ENCODE measurements at places on chromosomes 2 and 18.

DNA sequence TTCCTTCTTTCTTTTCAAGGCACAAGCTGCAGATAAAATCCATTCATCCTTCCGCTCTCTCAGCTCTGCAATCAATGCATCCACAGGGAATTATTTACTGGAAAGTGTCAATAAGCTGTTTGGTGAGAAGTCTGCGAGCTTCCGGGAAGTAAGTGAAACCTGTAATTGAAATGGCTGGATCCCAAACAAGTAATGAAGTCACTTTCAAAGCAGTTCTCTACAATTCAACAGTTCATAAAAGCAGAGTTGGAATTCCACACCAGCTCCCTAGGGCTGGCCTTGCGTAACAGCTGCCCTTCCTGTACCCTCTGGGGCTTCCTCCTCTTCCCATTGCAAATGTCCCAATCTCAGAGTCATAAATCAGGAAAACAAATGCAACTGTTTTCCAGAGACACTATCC, 9.6 kb downstream of the SERPINB2 start:
- DNase-seq, result peak; percentile 56

- DNase-seq, result peak; percentile 44
These were observed 52.1 kb downstream of the NCK2 start for GRCh38 chr2:105796791-105797190.

- no peak for DNase-seq
These were observed 32.1 kb downstream of the EPAS1 start for GRCh38 chr2:46329340-46329739.

GRCh38 chr2:129722306-129723019, 257.0 kb upstream of the RAB6C start:
- no peak for DNase-seq

- no peak for DNase-seq
These were observed 62.6 kb upstream of the PSMD14 start for GRCh38 chr2:161245671-161246070.

DNA sequence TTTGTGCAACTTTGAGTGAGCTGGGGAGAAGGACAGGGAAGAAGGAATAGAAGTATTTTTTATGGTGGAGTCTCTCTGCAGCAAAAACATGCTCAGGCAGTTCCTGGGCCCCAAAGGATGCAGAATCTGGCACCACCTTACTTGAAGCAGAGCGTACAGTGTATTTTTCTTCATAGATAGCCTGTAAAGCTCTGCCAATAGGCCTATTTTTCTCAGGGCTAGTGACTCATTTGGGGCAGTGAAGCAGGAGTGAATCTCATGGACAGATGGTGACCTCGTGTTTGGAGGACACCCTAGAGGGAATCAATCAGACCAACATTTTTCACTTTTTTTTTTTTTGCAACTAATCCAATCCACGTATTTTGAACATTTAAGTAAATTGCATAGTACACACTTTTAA, 268.1 kb upstream of the CXCR4 start:
- no peak for DNase-seq

- DNase-seq, result peak; percentile 32
These were observed 14.9 kb upstream of the FAP start for GRCh38 chr2:162258169-162258568.

GRCh38 chr2:16615687-16616615, 49.7 kb downstream of the CYRIA start:
- no peak for DNase-seq

GRCh38 chr2:106011380-106011779, 182.7 kb downstream of the UXS1 start:
- no peak for DNase-seq

GRCh38 chr2:221958224-221958623, 340.6 kb downstream of the PAX3 start:
- DNase-seq, result no peak

GRCh38 chr2:11482473-11483035, 16.6 kb upstream of the E2F6 start:
- no peak for DNase-seq

DNA sequence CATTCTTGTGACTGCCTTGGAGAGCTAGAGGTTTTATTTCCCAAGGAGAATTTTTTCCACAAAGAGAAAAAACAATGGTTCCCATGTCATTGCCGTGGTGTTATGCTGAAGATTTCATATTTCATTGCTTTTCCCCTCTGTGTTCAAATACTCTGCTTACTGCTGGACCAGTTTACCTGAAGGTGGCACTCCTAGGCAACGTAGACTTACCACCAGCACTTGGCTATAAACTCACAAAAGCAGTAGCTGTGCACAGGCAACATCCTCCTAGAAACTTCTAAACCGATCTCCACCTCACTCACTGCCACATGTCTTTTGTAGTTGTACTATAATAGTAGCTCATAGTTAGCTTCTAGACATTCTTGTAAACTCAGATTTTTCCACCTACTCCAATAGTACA, 1319.7 kb upstream of the CRIM1 start:
- DNase-seq, result no peak

GRCh38 chr2:120860579-120860922, 124.9 kb downstream of the GLI2 start:
- DNase-seq, result no peak

DNA sequence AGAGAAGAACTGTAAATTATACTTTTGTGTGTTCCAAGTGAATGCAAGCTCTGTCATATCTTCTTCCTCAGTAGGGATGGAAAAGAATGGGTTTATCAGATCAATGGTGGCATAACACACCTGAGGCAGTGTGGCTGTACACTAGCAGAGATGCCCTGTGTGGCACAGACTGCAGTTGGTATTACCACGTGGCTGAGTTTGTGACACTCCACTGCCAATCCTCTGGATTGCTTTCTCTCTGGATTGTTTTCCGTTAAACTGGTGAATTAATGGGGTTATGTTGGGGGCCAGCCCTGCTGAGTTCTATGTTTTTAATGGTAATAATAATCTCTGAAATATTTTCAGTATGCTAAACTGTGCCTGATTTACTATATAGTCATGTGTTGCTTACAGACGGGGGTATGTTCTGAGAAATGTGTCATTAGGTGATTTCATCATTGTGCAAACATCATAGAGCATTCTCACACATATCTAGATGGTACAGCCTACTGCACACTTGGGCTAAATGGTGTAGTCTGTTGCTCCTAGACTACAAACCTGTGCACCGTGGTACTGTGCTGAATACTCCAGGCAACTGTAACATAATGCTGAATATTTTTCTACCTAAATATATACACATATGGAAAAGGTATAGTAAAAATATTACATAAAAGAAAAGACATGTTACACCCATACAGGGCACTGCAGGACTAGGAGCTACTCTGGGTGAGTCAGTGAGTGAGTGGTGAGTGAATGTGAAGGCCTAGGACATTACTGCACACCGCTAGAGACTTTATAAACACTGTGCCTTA, 84.7 kb upstream of the ST6GAL2 start:
- peak; percentile 77 for DNase-seq

GRCh38 chr2:1750933-1751766, 6.8 kb upstream of the PXDN start:
- peak; percentile 90 for DNase-seq

GRCh38 chr2:38533757-38534545, 68.8 kb downstream of the HNRNPLL start:
- DNase-seq, result no peak

DNA sequence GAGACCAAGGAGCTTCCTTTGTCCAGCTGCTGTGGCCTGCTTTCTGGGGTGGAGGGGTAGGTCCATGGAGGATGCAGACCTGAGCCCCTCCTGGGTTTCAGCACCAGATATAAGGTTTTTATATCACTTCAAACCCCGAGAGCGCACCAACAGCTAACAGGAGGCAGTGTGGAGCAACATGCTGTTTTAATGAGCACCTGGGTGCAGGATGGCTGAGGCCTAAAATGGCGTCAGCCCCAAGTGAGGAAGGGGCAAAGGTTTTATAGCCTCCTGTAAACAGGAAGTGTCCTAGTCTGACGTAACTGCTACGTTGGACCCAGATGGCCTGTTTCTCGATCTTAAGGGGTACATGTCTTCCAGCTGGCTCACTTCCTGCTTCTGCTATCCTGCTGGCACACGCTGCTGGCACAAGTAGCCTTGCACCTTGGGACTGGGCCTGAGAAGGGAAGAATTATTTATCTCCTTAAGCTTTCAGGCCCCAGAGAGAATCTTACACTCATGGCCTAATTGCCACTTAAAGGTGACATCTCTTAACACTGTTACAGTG, 11.4 kb upstream of the REG1B start:
- no peak for DNase-seq

GRCh38 chr2:104856973-104857261, 3.0 kb downstream of the POU3F3 start:
- DNase-seq, result no peak

DNA sequence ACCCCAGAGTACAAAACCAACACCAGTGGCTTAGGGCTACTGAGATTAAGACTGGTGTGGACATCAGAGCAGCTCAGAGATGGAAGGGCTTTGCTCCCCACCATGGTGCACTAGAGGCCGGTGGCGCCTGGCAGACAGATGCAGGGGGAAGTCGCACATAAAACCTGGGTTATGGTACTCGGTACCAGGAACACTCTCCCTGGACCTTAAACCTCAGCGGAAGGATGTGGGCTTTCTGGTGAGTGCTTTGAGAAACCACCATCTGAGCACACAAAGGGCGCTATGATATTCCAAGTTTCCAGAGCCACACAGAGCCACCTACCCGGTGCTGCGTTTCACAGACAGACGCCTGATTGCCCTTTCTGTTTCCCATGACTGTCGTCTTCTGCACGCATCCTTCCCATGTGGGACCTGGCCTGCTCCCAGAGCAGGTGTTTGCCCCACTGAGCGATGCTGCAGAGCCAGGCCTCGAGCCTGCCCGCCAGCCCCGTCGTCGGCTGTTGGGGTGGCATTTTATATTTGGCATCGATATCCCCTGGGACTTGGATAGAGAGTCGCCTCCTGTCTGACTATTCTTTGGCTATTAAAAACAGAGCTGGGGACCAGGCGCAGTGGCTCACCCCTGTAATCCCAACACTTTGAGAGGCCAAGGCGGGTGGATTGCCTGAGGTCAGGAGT, 89.5 kb upstream of the ODC1 start:
- DNase-seq, result no peak
